ENCODE measurements at places on chromosomes 3 and 15.

GRCh38 chr3:139267300-139268246 lies 76.2 kb upstream of the MRPS22 start:
- DNase-seq: no peak

DNA sequence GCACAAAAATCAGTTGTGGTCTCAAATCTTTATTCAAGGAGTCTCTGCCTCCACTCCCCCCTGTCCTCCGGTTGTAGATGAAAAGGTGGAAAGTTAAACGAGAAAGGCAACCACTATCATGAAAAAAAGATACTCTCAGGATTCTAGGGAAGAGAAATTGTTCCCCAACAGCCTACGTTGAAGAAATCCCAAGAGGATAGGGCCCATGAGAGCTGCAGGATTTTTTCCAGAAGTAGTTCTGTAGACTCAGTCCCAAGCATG lies 14.3 kb downstream of the ZIC1 start:
- no peak for DNase-seq

DNA sequence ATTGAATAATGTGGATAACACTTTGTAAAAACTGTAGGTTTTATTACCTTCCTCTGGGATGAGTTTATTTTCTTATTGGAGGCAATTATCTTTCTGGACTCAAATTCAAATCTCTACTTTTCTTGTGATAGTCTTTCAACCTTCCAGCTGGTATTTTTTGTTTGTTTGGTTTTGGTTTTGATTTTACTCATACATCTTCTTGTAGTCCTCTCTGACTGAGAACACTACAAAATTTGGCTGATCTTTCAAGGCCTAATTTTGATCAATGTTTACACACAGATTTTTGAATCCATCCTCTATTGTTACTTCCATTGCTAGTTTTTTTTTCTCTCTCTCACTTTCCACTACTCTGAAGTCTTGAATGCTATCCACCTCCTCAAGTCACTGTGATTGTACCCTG lies 303.8 kb upstream of the NECTIN3 start:
- DNase-seq: no peak

DNA sequence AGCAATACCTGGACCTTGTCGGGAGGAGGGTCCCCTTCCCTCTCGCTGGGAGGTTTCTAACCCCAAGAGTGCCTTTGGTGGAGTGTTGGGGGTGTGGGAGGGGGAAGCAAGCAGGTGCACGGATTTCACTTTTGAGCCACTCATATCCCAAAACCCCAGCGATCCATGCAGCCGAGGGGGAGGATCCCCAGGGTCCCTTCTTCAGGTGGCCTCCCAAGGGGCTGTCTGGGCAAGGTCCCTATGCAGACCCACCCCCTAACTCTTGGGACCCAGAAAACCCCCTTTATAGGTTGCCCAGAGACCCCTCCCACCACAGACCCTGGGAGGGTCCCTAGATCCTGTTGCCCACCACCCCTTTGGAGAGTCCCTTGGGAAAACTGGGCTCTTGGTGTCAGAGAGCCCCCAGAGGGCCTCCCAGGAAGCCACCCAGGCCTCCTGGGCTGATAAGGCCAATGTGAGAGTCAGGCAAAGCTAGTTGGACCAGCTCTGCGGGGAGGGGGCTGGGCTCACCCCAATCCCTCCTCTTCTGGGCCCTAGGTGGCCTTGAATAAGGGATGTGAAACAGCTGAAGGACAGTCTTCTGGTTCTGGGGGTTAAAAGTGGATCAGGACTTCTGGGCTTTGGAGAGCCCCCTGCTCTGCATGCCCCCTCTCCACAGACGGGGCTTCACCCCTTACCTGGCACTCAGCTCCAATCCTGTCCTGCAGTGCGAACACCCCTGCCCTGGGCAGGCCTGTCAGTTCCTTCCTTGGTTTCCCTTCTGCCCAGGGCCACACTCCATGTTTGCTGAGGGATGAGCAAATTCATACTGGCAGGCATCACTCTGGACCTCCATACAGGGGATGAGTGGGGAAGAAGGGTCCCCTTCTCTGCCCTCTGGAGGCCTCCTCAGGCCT lies 932 bp upstream of the PLCD1 start:
- no peak for DNase-seq

DNA sequence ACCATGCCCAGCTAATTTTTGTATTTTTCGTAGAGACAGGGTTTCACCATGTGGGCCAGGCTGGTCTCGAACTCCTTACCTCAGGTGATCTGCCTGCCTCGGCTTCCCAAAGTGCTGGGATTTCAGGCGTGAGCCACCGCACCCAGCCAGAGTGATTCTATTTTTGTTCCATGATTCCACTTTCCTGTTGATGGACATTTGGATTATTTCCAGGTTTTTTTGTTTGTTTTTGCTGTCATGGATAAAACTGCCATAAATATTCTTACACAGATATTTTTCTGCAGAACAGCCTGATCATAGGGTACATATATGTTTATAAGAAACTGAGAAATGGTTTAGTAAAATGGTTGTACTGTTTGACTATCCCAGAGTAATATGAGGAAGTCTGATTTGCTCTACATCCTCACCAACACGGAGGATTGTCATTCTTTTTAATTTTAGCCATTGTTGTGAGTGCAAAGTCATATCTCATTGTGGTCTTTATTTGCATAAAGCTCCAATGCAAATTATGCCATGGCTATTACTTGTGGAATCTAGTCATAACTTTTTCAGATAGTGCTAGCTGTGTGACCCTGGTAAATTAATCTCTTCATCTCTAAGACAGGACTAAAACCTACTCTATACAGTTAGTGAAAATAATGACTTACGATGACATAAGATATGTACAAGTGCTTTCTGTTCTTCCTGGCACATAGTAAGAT lies 42.7 kb downstream of the MAP6D1 start:
- DNase-seq: no peak

DNA sequence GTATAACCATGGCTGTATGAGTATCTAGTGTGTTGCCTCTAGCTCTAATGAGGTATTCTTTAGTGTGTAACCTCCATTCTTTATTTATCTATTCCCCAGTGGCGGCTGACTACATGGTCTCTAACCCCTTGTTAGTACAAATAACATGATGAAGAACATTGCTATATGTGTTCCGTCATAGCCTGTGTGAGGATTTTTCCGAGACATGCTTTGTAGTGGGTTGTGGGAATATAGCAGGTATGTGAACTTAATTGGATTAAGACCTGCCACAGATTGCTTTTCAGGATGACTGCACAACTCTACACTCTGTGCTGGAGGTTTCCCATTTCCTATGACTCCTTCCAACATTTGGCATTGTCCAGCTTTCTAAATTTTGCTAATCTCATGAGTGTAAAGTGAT lies 563.4 kb downstream of the ROBO1 start:
- DNase-seq: no peak

- DNase-seq: peak; percentile 56
Measured at GRCh38 chr3:49276475-49277382, at the start of gene C3orf62. Gene C3orf62 (minus strand): TSS chr3:49277232. CDS start chr3:49276872, 360 bp downstream.

Data from stimulated activated CD4-positive, alpha-beta T cell treated with anti-CD3 and anti-CD28 coated beads, Interleukin-1b, Interleukin-23, amount 100 ng/mL, for 1 hour (primary cell).